ENCODE measurements at places on chromosomes 3 and 15.

- no peak for DNase-seq
Measured at GRCh38 chr15:84725001-84725491, 9.1 kb upstream of the SEC11A start.

DNA sequence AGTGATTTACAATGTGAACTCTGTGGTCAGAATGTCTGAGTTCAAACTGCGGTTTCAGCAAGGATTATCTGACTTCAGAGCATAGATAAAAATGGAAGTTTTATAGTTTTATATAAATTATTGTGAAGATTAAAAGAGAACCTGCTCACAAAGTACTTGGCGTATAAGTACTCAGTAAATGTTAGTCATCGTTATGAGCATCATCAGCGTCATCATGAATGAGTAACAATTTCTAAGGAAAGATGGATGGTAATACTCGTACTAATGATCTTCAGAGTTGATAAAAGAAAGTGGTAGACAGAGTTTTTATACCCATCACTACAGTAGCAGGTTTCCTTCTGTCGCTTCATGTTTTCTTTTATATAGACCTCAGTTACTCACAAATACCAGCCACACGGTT is 341.8 kb downstream of the RAP2B start:
- DNase-seq = no peak

- no peak for DNase-seq
Measured at GRCh38 chr15:74130155-74130848, at the start of gene ISLR2. ISLR2 (plus strand) TSS chr15:74130586; CDS start chr15:74132755, 2,169 bp downstream.

DNA sequence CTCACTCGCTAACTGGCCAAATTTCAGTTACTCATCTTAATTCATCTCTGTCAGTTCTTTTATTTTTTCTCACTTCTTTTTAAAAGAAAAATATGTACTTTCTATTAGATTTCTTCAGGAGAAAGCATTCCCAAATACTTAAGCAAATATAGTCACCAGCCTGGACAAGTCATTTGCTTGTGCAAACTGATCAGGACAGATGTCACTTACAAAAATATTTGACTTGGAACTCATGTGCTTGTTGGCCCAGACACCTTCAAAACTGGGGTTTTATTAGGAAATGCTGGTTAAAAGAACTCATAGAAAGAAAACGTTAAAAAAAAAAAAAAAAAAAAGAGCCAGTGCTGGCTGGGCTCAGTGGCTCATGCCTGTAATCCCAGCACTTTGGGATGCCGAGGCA is 31.3 kb upstream of the FOXP1 start:
- no peak for DNase-seq

- no peak for DNase-seq
Measured at GRCh38 chr3:14802381-14802731, 16.4 kb upstream of the FGD5 start.

DNA sequence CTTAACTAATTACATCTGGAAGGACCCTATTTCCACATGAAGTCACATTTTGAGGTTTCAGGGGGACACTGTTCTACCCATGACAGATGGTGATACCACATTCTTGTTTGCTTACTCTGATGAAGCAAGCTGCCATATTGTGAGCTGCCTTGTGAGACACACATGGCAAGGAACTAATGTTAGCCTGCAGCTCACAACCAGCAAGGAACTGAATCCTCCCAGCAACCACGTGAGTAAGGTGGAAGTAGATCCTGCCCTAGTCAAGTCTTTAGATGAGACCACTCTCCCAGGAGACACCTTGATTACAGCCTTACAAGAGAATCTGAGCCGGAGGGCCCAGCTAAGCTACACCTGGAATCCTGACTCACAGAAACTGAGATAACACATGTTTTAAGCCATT is 160.1 kb downstream of the PDE8A start:
- no peak for DNase-seq

All from Kasumi-1 (cell line).